ENCODE measurements at places on chromosomes 6 and 20. TPM values are rescaled to one million over a fixed set of nuclear protein-coding genes. Genes with fewer than 3 reads are reported as not detected.

SYNDIG1 gene
- total RNA-seq: 1.5 TPM

GDAP1L1 gene
- total RNA-seq: 2.2 TPM

CCN6 gene
- total RNA-seq: not detected

PAX1 gene
- 0.44 TPM for total RNA-seq

LRRN4 gene
- total RNA-seq: 19.2 TPM

ULBP2 gene
- 0.10 TPM for total RNA-seq

PRSS16 gene
- total RNA-seq: 11.2 TPM

MTFR2 gene
- total RNA-seq: 2.9 TPM

CRISP3 gene
- not detected for total RNA-seq

HSPA1L gene
- 2.2 TPM for total RNA-seq

SLC22A2 gene
- 0.43 TPM for total RNA-seq

DNA sequence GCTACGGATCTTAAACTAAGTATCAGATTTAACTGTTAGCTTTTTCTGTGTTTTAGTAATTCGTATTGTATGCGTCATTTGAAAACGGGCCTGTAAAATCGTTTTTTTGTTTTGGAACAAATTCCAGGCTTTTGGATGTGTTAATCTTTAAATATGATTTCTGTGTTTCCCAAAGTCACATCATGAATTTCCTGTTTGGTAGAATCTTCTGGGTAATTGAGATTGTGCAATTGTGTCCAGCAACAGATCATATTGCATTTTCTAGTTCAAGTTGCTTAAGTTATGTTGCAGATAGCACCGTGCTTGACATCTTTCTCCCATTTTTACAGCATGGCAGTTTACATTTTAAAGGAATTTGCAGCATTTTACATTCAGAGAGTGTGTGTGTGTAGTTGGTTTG lies 1.9 kb downstream of the MAPK14 start:
- no peaks in the 10 kb centered on the region for H3K27me3 ChIP-seq
- H3K27ac ChIP-seq: peak overlapping the region; percentile 76
- peaks cover 14% of the 10 kb centered on the region for H3K4me1 ChIP-seq

DNA sequence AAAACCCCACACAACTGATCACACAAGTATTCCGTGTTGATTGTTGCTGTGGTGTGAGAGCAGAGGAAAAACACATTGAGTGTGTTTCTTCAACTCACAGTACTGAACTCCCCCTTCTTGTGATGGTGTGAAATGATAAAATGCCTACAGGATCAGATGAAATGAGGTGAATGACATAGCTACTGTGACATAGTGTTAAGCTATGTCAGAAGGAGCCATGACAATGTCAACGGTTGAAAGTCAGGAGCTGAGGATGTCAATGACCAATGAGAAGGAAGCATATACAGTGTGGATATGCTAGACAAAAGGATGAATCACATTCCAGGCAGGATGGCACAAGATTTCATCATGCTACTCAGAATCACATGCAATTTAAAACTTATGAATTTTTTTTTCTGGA lies 38.8 kb downstream of the WASF1 start:
- no peaks in the 10 kb centered on the region for H3K27me3 ChIP-seq
- no peaks in the 10 kb centered on the region for H3K36me3 ChIP-seq
- no peak overlapping the region for H3K27ac ChIP-seq
- no peak overlapping the region for H3K4me3 ChIP-seq
- H3K4me1 ChIP-seq: no peaks in the 10 kb centered on the region

- no peaks in the 10 kb centered on the region for H3K36me3 ChIP-seq
- H3K4me1 ChIP-seq: peaks cover 39% of the 10 kb centered on the region
- H3K27me3 ChIP-seq: no peaks in the 10 kb centered on the region
- H3K27ac ChIP-seq: peak overlapping the region; percentile 95
- peak overlapping the region; percentile 85 for H3K4me3 ChIP-seq
These were observed 2.1 kb downstream of the MYLIP start for GRCh38 chr6:16130932-16131387.

- H3K27me3 ChIP-seq: peaks cover 32% of the 10 kb centered on the region
- H3K27ac ChIP-seq: no peak overlapping the region
- DNase-seq: no peak
- no peaks in the 10 kb centered on the region for H3K4me1 ChIP-seq
- no peak overlapping the region for H3K4me3 ChIP-seq
These were observed 193.7 kb downstream of the GPX5 start for GRCh38 chr6:28719275-28719940.

GRCh38 chr20:34636648-34637047 lies 40.2 kb downstream of the PIGU start:
- H3K36me3 ChIP-seq: no peaks in the 10 kb centered on the region
- H3K27ac ChIP-seq: no peak overlapping the region
- H3K27me3 ChIP-seq: no peaks in the 10 kb centered on the region
- no peak for DNase-seq
- peaks cover 13% of the 10 kb centered on the region for H3K4me1 ChIP-seq

DNA sequence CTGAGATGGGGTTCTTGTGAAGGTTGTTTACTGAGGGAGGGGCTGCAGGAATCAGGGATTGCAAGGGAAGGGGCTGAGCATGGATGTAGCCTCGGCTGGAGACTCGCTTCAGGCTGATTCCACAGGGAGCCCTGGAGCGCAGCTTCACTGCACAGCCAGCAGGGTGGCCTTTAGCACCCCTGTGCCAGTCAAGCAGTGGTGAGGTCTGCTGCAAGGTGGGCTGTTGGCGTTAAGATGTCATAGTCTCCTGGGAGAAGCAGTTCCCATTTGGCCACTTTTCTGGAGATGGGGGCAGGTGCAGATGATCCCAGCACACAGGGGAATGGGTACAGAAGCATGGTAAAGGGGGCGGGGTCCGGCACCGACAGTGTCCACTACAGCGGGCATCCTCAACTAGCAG lies 126.3 kb downstream of the TOX2 start:
- H3K27ac ChIP-seq: no peak overlapping the region
- H3K4me1 ChIP-seq: no peaks in the 10 kb centered on the region
- no peaks in the 10 kb centered on the region for H3K36me3 ChIP-seq
- DNase-seq: no peak
- H3K27me3 ChIP-seq: no peaks in the 10 kb centered on the region

DNA sequence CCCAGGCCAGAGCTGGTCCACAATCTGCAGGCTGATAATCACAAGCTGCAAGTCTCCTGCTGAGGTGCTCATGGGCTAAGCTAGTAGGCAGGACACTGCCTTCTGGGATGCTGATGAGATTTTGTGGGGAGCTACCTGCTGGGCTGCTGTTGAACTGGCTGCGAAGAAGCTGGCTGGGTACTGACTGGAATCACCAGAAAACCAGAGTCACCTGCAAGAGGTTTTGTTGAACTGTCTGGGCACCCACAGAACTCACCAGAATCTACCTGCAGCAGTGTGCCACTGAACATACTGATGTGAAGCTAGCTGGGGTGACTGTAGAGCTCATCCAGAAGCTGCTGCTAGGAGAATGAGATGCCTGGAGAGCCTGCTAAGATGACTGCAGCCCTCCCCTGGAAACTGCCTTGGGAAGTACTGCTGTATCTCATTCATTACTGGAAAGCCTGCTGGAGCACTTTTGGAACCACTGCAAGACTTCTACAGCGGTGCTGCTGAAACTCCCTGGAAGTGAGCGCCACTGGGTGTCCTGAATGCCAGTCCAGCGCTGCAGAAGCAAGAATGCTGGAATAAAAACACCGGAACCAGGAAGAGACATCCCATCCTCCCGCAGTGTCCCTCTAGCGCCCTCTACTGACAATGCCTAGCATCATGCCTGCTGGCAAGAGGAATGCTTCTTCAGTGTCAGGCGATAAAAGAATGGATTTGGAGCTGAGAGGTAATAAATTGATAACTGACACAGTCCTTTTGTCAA lies 64.9 kb upstream of the ARHGAP18 start:
- H3K36me3 ChIP-seq: no peaks in the 10 kb centered on the region
- DNase-seq: peak; percentile 89
- no peak overlapping the region for H3K27ac ChIP-seq
- H3K4me3 ChIP-seq: no peak overlapping the region
- no peaks in the 10 kb centered on the region for H3K4me1 ChIP-seq

GRCh38 chr6:111437573-111437972 lies 45.4 kb downstream of the REV3L start:
- H3K4me1 ChIP-seq: no peaks in the 10 kb centered on the region
- no peak overlapping the region for H3K27ac ChIP-seq
- no peaks in the 10 kb centered on the region for H3K27me3 ChIP-seq
- no peaks in the 10 kb centered on the region for H3K36me3 ChIP-seq
- DNase-seq: no peak
- no peak overlapping the region for H3K4me3 ChIP-seq

DNA sequence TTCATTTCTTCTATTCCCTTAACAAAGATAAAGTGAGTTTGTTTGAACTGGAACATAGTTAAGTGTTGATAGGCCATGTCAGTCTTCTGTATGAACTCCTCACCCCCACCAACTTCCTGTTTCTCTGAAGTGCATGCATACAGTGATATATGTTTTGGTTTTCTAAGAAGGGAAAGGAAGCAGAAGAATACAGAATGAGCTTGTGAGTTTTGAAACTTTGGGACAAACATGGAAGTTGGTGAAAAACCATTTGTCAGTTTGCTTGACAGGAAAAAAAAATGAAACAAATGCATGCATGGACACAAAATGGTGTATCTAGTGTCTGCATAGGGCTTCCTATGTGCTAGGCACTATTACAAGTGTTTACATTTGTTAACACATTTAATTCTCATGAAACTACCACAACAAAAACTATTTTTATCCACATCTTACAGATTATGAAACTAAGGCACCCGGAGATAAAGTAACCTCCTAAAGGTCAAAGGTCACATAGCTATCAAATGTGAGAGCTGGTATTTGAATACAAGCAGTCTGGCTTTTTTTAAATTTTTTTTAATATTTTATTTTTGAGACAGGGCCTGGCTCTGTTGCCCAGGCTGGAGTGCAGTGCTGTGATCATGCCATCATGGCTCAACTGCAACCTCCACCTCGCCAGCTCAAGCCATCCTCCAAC lies 105.9 kb downstream of the ADGRB3 start:
- H3K36me3 ChIP-seq: no peaks in the 10 kb centered on the region
- H3K27ac ChIP-seq: no peak overlapping the region
- no peaks in the 10 kb centered on the region for H3K4me1 ChIP-seq
- DNase-seq: no peak

DNA sequence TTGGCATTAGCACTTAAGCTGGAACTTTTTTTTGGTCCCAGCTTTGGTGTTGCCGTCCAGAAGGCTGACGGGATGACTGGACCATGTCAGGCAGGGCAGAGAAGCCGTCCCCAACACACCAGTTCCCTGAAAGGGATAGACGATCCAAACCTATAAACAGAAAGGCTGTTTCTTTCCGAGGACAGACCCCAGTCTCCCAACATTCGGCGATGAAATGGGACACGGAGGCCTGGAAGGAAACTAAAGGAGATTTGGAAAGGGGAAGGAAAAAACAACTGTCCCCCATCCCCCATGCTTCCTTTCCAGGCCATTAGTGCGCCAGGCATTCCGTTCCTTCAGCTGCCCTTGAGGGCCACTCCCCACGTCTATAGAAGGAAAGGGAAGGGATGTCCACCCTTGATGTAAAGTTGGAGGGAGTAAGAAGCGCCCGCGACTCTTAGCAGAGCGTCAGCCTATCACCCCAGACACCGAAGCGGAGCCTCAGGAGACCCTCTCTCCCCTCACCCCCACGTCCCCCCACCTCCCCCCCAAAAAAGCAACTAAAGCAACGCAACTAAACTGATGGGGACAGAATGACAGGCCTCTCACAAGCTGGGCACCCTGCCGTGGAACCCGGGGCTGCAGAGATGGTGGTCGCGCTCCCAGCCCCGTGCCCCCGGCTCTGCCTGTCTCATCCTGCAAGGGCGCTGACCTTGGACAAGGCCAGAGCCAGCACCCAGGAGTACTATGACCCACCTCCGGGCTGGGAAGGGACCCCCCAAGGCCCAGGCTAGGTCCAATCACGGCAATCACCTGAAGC lies 638 bp downstream of the BLCAP start:
- peak overlapping the region; percentile 55 for H3K4me3 ChIP-seq
- H3K4me1 ChIP-seq: peaks cover 30% of the 10 kb centered on the region
- H3K36me3 ChIP-seq: no peaks in the 10 kb centered on the region
- peak; percentile 50 for DNase-seq
- peak overlapping the region; percentile 89 for H3K27ac ChIP-seq
- no peaks in the 10 kb centered on the region for H3K27me3 ChIP-seq

GRCh38 chr20:19929481-19930145 lies 87.5 kb upstream of the NAA20 start:
- no peaks in the 10 kb centered on the region for H3K27me3 ChIP-seq
- H3K4me1 ChIP-seq: no peaks in the 10 kb centered on the region
- peak; percentile 23 for DNase-seq
- H3K27ac ChIP-seq: no peak overlapping the region

DNA sequence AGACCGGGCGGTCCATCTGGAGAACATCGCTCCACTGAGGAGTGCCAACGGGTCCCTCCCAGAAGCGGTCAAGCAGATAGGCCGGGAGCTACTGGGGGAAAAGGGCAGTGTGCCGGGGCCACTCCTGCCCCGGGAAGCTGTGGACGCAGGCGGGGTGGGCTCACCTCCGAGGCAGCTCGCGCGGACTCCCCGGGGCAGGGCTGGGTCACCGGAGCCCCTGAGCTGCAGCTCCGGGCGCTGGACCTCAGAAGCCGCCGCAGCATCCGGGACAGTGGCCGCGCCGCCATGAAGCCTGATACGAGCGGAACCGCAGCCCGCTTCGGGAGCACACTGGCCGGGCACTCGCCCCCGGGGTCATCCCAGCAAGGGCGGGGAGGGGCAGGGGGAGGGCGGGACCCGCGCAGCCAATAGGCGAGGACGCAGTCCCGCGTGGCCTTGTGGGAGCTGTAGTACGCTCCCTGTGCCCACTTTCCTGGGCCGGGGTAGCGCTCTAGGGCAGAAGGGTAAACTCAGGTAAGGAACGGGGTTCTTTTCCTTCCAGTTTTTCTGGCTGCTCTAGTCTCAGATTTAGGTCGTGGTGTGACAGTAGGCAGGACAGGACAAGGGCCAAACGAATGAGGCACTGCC lies at the start of gene MOCS1:
Gene MOCS1 (minus strand): TSS at position 332 of the 627 bp plus-strand sequence. CDS start 45 bp downstream, at position 287.
- H3K27ac ChIP-seq: no peak within 1 kb of the TSS
- no peaks in the 10 kb centered on the region for H3K27me3 ChIP-seq
- H3K4me3 ChIP-seq: peak within 1 kb of the TSS; percentile 78
- no peaks in the 10 kb centered on the region for H3K36me3 ChIP-seq
- H3K4me1 ChIP-seq: peaks cover 12% of the 10 kb centered on the region

GRCh38 chr20:57813509-57814269 lies 103.9 kb upstream of the PMEPA1 start:
- no peaks in the 10 kb centered on the region for H3K36me3 ChIP-seq
- peaks cover 8% of the 10 kb centered on the region for H3K4me1 ChIP-seq
- no peak for DNase-seq
- H3K4me3 ChIP-seq: no peak overlapping the region
- no peaks in the 10 kb centered on the region for H3K27me3 ChIP-seq

- H3K4me3 ChIP-seq: no peak overlapping the region
- no peaks in the 10 kb centered on the region for H3K4me1 ChIP-seq
- H3K27me3 ChIP-seq: no peaks in the 10 kb centered on the region
- no peaks in the 10 kb centered on the region for H3K36me3 ChIP-seq
These were observed 23.3 kb downstream of the ADGRB3 start for GRCh38 chr6:68658338-68658737.

DNA sequence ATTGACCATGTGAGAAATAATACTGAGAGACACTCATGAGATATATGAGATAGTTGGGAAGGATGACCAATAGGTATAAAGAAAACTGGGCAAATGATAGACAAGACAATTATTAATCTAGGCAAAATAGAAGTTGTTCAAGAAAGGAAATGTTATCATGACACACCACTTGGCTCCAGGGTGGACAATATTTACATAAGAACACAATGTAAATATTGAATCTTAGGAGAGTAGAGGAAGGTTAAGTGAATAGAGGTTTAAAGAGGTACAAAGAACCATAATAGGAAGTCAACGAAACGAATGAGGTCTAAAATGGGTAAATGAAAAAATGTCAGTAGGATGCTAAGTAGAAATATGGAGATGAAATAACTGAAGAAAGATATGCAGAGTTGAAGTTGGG lies 126.5 kb downstream of the MBOAT1 start:
- no peaks in the 10 kb centered on the region for H3K27me3 ChIP-seq
- DNase-seq: no peak
- H3K27ac ChIP-seq: no peak overlapping the region
- H3K4me1 ChIP-seq: no peaks in the 10 kb centered on the region

Data from hepatocyte (in vitro differentiated cells).